ENCODE measurements at places on chromosomes 1 and 21.

- no peak for DNase-seq
Measured at GRCh38 chr1:183087001-183087400, 63.8 kb downstream of the LAMC1 start.

GRCh38 chr1:202656057-202656456, 54.2 kb downstream of the SYT2 start:
- no peak for DNase-seq

DNA sequence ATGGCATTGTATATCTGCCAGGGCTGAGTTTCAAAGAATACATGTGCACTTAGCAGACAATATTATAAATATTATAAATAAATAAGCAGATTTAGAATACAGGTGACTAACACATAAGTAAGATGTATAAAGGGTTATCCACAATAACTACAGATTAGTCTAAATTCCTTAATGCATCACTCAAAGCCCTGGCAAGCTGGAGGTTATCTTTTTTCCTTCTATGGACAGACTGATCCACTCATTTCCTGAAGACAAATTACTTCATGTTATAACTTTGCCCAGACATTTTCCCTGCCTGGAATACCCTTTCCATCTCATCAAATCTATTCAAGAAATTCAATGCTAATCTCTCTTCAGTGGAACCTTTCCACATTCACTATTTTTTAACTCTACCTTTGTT, 38.8 kb downstream of the LUZP1 start:
- DNase-seq, result no peak

- no peak for DNase-seq
Measured at GRCh38 chr1:64511044-64511443, 41.1 kb downstream of the CACHD1 start.

- no peak for DNase-seq
Measured at GRCh38 chr21:45253633-45254459, 33.8 kb downstream of the POFUT2 start.

GRCh38 chr1:245378311-245378722, 223.5 kb downstream of the KIF26B start:
- DNase-seq, result no peak

DNA sequence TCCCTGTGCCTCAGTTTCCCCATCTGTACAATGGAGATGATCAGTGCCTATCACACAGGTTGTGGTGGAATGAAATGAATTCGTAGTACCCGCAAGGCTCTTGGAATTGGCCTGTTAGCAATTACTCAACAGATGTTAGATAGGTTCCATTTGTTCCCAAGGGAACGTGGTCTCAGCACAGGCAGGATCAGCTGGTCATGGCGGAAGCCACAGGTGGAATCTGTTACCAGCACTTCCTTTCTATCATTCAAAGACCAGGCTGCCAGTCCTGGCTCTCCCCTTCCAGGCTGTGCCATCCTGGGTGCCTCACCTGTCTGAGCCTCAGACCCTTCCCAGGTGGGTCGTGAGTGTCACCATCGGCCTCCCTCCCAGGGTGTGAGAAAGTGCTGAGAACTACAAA, 61.5 kb downstream of the FBXO2 start:
- no peak for DNase-seq

DNA sequence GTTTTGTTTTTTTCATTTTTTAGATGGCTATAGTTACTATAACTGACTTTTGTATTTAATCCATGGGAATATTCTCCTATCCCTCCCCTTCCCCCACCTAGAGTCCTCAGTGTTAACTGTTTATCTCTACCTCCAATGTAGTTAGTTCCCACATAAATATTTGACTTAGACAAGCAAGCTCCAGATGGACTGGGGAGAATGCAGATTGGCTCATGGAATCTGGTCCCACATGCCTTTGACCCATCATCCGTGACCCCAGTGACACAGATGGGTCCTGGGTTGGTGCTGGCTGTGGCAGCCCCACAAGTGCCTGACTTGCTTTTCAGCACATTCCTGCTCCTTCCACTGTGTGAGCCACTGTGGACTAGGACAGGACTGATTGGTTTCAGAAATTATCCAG, 41.8 kb downstream of the ATP2B4 start:
- no peak for DNase-seq

DNA sequence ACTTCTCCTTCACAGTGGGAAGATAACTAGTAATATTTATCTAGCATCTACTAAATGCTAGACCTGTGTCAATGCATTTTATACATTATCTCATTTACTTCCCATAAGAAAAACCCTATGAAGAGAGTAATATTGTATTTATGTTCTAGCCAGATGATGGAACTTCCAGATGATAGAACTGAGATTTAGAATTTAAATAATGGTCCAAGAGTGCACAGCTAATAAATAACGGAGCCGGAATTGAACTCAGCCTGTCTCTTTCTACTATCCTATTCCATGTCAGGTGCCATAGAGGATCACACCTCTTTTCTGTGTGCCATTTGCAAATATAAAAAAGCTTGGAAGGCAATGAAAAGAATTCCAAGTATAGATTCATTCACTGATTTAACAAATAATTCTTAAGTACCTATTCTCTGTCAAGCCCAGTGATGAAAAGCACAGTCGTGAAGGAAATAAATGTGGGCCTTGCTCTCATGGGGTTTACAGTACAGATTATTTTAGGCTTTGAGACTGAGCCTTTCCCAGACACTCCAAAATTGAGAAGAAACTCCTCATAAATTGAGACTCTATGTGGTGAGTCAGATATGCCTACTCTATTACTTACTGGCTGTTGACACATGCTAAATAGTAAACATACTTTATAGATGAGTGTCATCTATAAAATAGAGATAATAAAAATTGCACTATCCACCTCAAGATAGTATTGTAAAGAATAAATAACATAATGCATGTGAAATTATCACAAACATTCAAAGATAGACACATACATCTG, 378.0 kb upstream of the PRMT6 start:
- no peak for DNase-seq

GRCh38 chr21:16792101-16792500, 720.7 kb upstream of the CXADR start:
- no peak for DNase-seq

DNA sequence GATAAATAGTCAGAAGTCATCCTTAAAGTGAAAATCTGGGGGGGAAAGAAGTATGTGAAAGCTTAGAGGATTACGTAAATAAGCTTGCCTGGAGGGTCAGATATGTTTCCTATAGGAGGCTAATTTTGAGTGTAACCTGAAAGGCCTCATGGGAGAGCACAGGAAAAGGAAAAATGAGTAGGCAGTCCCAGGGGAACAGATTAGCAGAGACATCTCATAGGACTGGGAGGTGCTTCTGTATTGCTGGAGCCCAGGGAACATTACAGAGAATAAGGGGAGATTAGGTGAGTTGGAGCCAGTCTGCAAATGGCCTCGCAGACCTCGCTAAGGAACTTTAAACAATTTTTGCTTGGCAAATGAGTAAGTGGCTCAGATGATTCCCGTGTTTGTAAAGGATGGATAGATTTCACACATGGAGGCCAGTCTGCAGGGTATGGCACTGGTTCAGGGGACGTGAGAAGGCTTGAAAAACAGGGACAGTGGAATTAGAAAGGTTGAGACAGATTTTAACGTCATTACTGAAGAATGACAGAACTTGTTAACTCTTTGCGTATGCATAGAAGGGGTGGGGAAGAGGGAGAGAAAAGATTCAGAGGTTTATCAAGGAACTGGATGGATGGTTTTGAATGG, 149.1 kb downstream of the GREM2 start:
- DNase-seq, result no peak

DNA sequence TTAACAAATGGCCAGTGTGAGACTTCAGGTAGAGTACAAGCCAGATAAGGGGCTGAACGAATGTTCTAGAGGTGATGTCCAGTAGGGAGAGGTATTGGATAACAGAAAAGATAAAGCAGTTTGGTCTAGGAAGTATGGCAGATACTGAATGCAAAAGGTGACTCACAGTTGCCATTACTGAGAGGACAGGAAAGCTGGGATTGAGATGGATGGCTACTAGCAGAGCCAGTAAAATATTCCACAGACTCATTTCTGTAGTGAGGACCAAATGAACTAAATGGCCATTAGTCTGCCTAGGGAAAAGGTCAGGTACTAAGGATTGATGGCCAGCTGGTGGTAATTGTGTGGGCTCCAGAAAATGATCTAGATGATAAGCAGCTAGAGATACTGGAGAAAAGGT, 11.5 kb downstream of the MACO1 start:
- DNase-seq, result no peak

- no peak for DNase-seq
Measured at GRCh38 chr1:103945774-103946173, 196.1 kb downstream of the AMY1C start.

DNA sequence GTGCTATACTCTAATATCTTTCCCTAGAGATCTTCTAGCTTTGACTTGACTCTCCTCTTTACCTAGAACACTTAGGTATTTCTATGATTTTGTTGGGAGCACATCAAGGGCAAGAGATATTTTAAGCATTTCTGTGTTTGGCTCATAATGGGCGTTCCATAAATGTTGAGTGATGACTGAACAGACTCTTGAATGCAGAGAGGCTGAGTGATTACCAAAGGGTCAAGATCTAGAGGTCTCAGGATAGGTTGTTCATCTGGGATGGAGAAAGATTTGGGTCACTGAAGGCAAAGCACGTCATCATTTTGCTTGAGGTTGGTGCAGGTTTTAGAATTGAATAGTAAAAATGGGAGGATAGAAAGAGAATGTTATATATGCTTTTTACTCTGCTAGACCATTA, 705.4 kb upstream of the B3GALT2 start:
- DNase-seq, result no peak

- DNase-seq, result no peak
Measured at GRCh38 chr1:171563675-171564074, 58.4 kb upstream of the MYOCOS start.

- no peak for DNase-seq
Measured at GRCh38 chr1:216721863-216722262, 1.4 kb downstream of the ESRRG start.

Data from stimulated activated CD4-positive, alpha-beta T cell treated with anti-CD3 and anti-CD28 coated beads, Interleukin-4, amount 100 ng/mL, for 48 hours (primary cell).